Immature natural killer cell (primary cell): ENCODE measurements at places on chromosomes 16 and 17. TPM values are rescaled to one million over a fixed set of nuclear protein-coding genes. Genes with fewer than 3 reads are reported as not detected.

Gene ABCA8
- polyA plus RNA-seq = not detected

Gene NEUROD2
- polyA plus RNA-seq = not detected

Gene NOG
- not detected for polyA plus RNA-seq

Gene SOCS7
- 0.64 TPM for polyA plus RNA-seq

Gene SLC16A13
- polyA plus RNA-seq = 2.6 TPM

Gene NTN1
- not detected for polyA plus RNA-seq

Gene ALOX12B
- 0.17 TPM for polyA plus RNA-seq

Gene ORAI3
- polyA plus RNA-seq = 50.0 TPM

Gene CES1
- polyA plus RNA-seq = 0.61 TPM

Gene SCARF1
- polyA plus RNA-seq = 0.12 TPM

Gene CACNG5
- polyA plus RNA-seq = not detected

DNA sequence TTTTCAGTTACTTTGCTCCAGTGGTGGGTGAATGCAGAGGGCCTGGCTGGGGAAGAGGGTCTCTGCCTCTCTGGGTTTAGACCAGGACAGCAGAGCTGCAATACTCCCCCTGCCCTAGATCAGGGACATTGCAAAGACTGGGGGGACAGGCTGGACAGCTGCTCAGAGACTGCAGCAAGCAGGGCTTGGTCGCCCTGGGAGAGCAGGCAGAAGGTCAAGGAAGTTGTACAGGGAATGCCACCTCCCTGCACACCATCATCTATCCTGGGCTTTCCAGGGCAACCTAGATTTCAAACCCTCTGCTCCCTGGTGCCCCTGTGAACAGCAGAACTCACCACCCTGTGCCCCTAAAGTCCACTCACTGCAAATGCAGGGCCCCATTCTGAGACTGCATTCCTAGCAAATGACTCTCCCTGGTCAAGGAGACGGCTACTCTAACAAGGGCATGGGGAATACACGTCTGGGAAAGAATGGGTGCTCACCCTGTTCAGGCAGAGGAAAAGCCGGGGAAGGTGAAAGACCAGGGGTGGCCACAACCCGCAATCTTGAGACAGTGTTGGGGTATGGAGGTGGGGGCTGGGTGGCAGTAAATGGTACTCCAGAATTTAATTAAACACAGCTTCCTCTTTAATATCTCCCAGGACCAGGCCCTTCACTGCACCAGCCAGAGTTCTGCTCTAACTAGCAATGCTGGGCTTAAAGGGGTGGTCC lies 1.0 kb downstream of the KIFC3 start:
- H3K27me3 ChIP-seq = peaks cover 17% of the 10 kb centered on the region
- H3K4me3 ChIP-seq = peak overlapping the region; percentile 60
- peaks cover 3% of the 10 kb centered on the region for H3K36me3 ChIP-seq
- peaks cover 47% of the 10 kb centered on the region for H3K4me1 ChIP-seq

DNA sequence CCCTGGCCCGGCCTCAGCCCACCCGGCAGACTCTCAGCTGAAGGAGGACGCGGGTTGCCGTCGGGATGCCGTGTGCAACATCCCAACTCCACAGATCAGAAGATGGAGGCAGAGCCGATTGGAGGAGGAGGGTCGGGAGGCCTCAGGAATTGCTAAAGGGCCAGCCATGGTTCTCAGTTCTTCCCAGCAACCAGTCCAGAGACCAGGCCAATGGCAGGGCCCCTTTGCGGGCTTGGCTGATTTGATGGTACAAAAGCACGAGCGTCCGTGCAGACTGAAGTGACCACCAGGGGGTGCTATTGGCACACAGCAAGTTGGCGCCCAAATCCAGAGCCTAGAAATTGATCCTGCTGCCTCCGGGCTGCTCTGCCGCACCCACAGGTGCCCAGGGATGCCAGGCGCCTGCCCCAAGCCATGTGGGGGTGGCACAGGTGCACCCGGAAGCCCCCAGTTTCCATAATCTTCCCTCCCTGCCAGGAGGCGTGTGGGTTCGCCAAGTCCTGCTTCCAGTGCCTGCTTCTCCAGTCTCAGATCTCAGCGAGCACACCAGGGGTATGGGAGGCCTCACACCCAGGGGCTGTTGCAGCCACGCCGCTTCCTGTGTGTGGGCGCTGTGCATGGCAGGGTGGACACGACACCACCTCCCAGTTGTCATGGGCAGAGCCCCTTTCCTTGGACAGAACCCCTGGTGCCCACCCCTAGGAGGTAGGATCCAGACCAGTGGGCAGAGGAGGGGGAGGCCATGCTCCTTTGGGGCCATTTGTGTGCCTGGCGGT lies 7.1 kb upstream of the TEX19 start:
- no peak overlapping the region for H3K4me3 ChIP-seq
- no peaks in the 10 kb centered on the region for H3K36me3 ChIP-seq
- peaks cover 2% of the 10 kb centered on the region for H3K27me3 ChIP-seq
- no peak overlapping the region for H3K27ac ChIP-seq

DNA sequence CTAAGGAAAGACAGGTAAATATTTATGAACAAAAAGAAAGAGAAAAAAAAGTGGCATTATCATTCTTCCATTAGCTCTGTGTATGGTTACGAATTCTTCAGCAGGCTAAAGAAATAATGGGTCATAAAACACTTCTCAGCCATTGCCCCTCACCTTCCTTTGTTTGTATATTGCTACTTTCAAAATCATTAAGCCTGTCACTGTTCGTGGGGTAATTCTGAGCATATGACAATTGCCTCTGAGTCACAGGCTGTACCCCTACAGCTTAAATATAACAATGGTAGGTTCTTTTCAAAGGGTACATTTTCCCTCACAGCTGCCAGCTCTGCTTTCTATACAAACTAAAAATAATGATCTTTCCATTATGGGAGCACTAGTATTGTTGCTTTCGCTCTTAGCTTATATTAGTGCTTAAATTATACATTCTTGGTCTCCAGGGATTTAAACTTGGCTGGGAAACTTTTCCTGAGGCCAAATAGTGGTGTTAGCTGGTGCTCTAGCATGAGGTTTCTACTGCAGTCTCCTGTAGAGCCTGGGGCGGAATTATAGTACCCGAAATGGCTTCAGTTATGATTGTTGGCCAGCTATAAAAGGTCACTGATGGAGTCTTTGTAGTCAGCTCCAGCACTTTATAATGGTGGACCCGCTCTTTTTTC lies 74.7 kb upstream of the CDH11 start:
- H3K4me1 ChIP-seq = no peaks in the 10 kb centered on the region
- no peaks in the 10 kb centered on the region for H3K36me3 ChIP-seq
- peaks cover 3% of the 10 kb centered on the region for H3K27me3 ChIP-seq
- H3K4me3 ChIP-seq = no peak overlapping the region
- no peak for DNase-seq
- H3K27ac ChIP-seq = no peak overlapping the region

- DNase-seq = no peak
- H3K4me3 ChIP-seq = no peak overlapping the region
- no peak overlapping the region for H3K27ac ChIP-seq
- H3K36me3 ChIP-seq = peaks cover 53% of the 10 kb centered on the region
- H3K27me3 ChIP-seq = no peaks in the 10 kb centered on the region
These were observed 279.7 kb downstream of the SLC39A11 start for GRCh38 chr17:72812823-72813222.

- H3K27me3 ChIP-seq = no peaks in the 10 kb centered on the region
- DNase-seq = no peak
- H3K4me3 ChIP-seq = peak overlapping the region; percentile 89
- H3K4me1 ChIP-seq = peaks cover 20% of the 10 kb centered on the region
- H3K36me3 ChIP-seq = no peaks in the 10 kb centered on the region
These were observed 723 bp downstream of the NTHL1 start for GRCh38 chr16:2046893-2047329.

DNA sequence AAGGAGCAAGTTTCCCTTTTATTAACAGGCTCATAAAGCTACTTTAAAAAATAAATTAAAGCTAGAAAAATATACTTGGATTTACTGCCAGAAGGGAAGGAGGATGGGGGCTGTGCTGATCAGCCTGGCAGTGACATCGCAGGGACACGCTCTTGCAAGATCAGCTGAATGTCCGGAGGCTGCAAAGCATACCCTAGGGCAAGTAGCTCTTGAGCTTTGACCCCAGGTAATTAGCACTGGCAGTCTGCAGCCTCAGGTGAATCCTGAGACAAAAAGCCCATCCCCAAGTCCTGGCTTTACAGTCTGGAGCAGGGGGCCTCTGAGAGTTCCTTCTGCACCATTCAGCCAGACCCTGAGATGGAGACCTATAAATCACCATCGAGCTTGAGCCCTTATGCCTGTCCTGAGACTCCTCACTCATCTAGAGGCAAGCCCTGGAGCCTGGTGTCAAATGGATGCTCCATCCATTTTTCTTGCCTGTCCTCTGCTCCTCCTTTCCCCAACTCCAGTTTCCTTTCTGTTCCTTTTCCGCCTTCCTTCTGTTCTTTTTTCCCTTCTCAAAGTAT lies 131.7 kb downstream of the TMEM114 start:
- no peak overlapping the region for H3K4me3 ChIP-seq
- no peak for DNase-seq
- H3K36me3 ChIP-seq = no peaks in the 10 kb centered on the region
- no peaks in the 10 kb centered on the region for H3K4me1 ChIP-seq
- no peak overlapping the region for H3K27ac ChIP-seq

DNA sequence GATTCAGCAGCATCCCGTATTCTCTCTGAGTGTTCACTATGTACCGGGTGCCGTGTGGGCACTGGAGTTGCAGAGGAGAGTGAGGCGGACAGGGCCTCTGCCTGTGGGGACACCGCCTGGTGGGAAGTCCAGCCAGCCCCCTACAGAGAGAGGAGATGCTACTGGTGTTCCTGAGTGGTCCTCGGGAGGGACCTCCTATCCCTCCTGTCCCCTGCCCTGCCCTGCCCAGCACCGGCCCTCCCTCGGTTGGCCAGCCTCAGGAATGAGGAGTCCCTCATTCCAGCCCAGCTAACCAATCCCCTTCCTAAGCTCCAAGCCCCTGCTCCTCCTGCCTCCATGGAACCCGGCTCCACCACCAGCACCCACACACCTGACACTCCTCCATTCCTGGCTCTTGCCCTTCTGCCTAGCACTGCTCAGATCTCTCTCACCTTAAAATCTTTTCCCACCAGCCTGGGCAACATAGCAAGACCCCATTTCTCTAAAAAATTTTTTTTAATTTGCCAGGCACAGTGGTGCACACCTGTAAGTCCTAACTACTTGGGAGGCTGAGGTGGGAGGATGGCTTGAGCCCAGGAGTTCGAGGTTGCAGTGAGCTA lies 2.0 kb downstream of the ASGR2 start:
- no peak for DNase-seq
- H3K4me3 ChIP-seq = no peak overlapping the region
- no peaks in the 10 kb centered on the region for H3K36me3 ChIP-seq
- H3K27ac ChIP-seq = peak overlapping the region; percentile 42

DNA sequence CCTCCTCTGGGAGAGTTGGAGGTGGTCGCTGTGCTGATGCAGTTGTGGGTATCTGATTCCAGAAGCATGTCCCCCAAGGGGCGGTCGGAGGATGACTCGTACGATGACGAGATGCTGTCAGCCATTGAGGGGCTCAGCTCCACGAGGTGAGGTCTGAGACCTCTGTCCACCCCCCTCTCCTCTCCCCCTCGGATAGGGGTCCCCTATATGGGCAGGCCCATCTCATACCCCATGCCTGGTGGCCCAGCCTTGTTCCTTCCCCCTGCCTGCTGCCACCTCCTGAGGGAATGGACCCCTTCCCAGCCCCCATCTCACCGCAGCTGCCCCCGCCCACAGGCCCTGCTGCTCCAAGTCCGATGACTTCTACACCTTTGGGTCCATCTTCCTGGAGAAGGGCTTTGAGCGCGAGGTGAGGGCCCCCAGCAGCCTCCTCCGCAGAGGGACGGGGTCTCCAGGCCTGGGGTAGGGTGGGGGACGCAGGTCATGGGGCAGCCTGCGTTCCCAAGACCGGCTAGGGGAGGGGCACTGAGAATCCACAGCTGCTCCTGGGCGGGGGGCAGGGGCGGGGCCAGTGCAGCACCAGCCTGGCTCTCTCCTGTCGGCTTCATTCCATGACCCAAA lies 39.2 kb downstream of the ADCY7 start:
- H3K4me1 ChIP-seq = peaks cover 32% of the 10 kb centered on the region
- peaks cover 16% of the 10 kb centered on the region for H3K27me3 ChIP-seq
- no peaks in the 10 kb centered on the region for H3K36me3 ChIP-seq
- DNase-seq = no peak

DNA sequence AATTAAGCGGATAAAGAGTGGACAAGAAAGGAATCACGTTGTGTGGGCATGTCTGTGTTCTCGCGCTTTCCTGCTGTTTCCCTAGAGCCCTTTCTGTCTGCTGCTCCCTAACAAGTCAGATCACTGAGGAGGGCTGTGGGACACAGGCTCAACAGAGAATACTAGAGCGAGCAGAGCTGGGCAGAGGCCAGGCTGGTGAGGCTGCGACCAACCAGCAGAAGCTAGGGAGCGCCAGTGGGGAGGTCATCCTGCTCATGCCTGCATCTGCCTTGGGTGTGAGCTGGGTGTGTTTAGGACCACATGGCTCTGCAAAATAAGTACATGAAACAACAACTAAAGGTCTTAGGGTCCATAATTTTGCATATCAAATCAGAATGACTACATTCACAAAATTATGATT lies 11.5 kb upstream of the FOXJ1 start:
- no peak overlapping the region for H3K27ac ChIP-seq
- H3K36me3 ChIP-seq = peaks cover 4% of the 10 kb centered on the region
- H3K27me3 ChIP-seq = no peaks in the 10 kb centered on the region

DNA sequence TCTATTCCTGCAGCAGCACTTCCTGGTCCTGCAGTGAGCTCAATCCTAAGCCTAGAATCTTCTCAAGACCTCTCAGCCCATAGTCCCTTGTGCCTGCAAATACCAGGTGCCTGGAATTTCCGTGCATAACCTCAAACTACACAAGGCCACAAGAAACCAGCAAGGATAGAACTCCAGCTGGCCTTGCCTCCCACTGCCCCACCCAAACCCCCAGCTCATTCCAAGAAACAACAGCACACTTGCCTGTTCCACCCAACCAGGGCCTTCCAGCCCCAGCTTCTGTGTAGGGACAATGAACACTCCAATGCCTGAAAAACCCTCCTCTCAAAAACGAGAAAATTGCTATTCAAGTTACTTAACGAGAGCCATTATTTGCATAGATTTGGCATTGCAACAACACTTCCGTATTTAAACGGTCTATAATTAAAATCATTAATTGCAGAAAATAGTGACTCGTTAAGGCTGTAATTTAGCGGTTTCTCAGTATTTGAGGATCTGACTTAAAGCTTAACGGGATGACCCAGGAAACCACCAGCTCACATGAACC lies 147.0 kb downstream of the C16orf78 start:
- no peaks in the 10 kb centered on the region for H3K4me1 ChIP-seq
- DNase-seq = no peak
- H3K27ac ChIP-seq = no peak overlapping the region
- peaks cover 9% of the 10 kb centered on the region for H3K27me3 ChIP-seq
- no peak overlapping the region for H3K4me3 ChIP-seq

DNA sequence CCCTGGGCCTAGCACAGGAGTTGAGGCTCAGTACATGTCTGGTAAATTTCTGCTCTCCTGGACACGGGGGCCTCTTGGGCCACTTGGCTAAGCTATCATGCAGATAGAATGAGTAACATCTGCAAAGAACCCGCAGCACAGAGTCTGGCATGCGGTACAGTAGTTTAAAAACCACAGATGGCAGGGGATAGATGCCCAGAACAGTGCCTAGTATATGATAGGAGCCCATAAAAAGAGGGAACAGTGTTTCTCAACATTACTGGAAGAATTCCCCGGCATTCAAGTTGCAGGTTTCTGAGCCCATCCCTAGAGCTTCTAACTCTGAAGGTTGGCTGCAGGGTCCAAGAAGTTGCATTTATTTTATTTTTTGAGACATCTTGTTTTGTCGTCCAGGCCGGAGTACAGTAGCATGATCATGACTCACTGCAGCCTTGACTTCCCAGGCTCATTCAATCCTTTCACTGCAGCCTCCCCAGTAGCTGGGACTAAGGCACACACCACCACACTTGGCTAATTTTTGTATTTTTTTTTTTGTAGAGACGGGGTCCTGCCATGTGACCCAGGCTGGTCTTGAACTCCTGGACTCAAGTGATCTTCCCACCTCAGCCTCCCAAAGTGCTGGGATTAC lies 5.8 kb downstream of the CDIPT start:
- H3K4me1 ChIP-seq = peaks cover 18% of the 10 kb centered on the region
- H3K27ac ChIP-seq = no peak overlapping the region
- no peak overlapping the region for H3K4me3 ChIP-seq
- H3K27me3 ChIP-seq = no peaks in the 10 kb centered on the region
- DNase-seq = no peak
